Naive thymus-derived CD8-positive, alpha-beta T cell (primary cell): ENCODE measurements at places on chromosomes 11 and 22. TPM values are rescaled to one million over a fixed set of nuclear protein-coding genes. Genes with fewer than 3 reads are reported as not detected.
A peak's percentile ranks its signal among the peaks of the same experiment; 100 is the strongest.

DNA sequence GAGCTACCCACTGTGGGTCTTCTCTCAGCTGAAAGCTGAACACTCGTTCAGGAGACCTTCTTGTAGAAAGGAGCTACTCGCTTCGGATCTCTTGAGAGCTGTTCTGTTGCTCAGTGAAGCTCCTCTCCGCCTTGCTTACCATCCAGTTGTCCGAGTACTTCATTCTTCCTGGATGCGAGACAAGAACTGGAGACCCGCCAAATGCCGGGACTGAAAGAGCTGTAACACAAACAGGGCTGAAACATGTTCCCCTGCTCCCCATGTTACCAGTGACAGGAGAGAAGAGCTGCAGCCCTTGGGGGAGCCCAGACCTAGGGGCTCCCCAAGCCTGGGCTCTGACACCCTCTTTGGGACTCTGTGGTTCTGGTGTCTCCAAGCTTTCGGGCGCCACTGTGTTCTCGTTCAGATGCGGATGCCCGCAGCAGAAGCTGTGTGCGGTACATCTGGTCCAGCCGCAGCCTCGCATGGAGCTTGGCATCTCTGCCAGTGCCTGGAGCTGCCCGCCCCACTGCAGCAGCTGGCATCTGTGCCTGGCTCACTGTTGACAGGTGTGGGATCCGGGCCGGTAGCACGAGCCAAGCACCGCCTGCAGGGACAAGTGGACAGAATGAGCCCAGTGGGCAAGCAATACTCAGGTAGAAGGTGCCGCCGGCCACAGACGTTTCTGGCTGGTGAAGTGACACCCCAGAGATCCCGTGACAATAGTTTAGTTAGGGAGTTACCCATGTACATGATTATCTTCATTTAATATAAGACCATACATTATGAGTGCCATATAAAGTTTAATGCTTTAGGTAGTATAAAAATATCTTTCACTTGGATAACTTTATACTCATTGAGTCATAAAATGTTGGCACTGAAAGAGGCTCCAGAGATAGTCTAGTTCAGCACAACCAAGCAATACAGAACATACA lies 49.1 kb downstream of the EMSY start:
- peaks cover 5% of the 10 kb centered on the region for H3K4me1 ChIP-seq
- no peak overlapping the region for H3K4me3 ChIP-seq
- H3K27me3 ChIP-seq, result no peaks in the 10 kb centered on the region
- no peaks in the 10 kb centered on the region for H3K36me3 ChIP-seq
- H3K27ac ChIP-seq, result no peak overlapping the region

DNA sequence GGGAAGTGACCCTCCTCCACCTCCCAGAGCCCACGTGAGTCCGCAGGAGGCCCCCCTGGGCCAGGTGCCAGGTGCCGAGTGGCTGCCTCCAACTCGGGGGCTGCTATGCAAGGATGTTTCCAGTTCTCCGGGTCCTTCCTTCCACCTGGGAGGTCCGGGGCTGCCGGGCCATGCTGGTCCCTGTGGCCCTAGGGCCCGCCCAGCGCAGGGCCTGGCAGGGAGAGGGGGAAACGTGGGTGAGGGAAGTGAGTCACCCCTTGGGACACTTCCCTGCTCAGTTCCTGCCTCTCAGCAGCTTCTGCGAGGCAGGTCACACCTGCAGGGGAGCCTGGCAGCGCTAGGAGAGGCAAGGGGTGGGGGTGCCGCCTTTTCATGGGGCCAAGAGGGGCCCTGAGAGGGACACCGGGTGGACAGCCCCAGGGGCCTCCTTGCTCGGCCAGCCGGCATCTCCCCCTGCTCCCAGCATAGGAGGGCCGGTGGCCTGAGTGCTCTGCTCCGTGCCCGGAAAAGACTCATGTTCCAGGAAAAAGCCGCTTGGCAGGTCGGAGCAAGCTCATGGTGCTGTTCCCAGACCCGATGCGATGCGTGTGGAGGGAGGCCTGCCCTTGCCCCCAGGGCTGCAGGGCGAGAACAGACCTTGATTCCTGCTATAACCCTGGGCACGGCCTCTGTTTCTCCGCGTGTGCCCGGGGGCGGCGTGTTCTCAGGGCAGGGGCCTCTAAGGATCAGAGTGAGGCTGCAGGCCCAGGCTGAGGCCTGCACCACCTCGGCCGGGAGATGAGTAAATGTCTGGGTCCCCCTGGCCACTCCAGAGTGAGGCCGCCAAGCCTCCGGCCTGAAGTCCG lies 30.3 kb upstream of the WNT7B start:
- DNase-seq, result no peak
- peaks cover 15% of the 10 kb centered on the region for H3K4me1 ChIP-seq
- H3K36me3 ChIP-seq, result no peaks in the 10 kb centered on the region
- H3K27me3 ChIP-seq, result no peaks in the 10 kb centered on the region
- H3K4me3 ChIP-seq, result no peak overlapping the region

DNA sequence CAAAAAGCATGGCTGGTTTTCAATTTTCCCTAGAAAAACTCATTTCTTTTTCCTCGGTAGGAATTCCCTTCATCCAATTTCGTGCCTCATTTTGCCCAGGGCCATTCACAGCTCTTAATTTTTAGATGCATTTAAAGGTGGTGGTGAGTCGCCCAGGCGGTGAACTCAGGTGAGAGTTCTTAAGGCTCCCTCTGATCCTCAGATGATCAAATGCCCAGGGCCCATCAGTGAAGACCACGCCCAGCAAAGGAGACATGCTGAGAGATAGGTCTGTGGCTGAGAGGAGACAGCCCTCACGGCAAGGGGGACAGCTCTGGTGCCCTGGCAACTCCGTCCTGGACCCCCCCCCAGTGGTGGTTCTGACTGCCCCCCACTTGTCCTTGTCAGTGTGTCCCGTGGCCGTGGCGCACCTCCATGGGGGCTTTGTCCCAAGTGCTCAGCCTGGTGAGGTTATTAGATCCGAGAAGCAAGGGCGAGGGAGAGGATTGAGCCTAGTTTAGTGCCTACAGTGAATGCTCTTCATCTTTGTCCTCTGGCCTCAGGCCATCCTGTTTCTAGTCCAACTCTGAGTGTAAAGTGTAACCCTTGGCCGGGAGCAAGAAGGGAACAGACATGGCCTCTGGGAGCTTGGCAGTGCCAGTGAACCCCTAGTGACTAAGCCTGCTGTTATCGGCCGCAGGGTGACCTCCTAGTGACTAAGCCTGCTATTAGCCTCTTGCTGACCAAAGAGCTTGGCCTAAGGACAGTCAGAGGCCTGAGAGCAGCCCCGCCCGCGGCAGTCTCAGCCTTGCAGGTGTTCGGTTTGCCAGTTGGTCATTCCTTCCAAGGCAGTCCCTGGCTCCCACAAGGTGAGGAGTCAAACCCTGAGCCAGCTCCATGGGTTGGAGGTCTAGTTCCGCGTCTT lies 83.5 kb downstream of the CTTN start:
- no peak overlapping the region for H3K4me3 ChIP-seq
- H3K27ac ChIP-seq, result no peak overlapping the region
- H3K4me1 ChIP-seq, result no peaks in the 10 kb centered on the region
- no peaks in the 10 kb centered on the region for H3K27me3 ChIP-seq
- no peak for DNase-seq

DNA sequence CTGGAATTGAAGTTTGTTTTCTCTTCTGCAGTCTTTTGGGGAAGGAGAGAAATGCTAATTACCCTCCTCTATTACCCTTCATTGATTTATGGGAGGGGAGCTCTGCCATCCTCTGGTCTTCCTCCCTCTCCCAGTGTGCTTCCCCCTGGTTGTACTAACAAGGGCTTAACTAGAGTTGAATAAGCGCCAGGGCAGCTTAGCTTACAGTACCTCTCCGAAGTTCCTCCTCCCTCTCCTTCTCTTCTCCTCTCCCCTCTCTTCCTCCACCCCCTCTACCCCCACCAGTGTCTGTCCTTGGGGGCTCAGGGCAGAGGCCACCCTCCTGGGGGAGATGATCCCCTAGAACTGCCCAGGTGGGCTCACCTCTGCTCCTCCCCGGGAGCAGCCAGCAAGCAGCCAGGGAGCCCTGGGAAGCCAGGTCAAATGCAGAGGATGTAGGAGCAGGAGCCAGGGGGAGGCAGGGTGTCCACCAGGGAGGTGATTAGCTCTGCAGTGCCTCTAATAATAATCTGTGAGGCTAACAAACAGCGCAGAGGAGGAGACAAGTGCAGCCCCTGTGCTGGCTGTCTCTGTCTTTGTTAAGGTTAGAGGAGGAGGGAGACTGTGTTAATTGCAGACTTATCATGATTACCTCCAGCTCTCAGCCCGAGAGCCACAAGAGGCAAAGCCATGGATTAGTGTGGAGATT lies 191.6 kb upstream of the CADM1 start:
- H3K27ac ChIP-seq, result no peak overlapping the region
- H3K36me3 ChIP-seq, result no peaks in the 10 kb centered on the region
- DNase-seq, result no peak
- H3K27me3 ChIP-seq, result peaks cover 4% of the 10 kb centered on the region

- no peak overlapping the region for H3K27ac ChIP-seq
- no peaks in the 10 kb centered on the region for H3K36me3 ChIP-seq
- DNase-seq, result peak; percentile 69
- H3K4me1 ChIP-seq, result peaks cover 10% of the 10 kb centered on the region
Observed at GRCh38 chr11:59053387-59053786, 32.7 kb upstream of the GLYATL1B start.

DNA sequence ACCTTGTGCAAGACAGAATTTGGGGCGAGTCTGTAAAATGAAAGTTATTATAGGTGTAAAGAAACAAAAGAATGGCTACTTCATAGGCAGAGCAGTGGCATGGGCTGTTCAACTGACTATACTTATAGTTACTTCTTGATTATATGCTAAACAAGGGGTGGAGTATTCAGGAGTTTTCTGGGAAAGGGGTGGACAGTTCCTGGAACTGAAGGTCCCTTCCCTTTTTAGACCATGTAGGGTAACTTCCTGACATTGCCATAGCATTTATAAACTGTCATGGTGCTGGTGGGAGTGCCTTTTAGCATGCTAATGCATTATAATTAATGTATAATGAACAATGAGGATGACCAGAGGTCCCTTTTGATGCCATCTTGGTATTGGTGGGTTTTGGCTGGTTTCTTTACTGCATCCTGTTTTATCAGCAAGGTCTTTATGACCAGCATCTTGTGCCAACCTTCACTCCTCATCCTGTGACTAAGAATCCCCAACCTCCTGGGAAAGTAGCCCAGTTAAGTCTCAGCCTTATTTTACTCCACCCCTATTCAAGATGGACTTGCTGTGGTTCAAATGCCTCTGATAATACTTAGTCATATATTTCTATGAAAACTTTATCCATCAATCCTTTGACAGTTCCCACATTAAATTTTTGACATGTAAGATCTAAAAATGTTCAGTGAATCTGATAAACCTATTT lies 118.6 kb downstream of the ARHGAP42 start:
- H3K27ac ChIP-seq, result no peak overlapping the region
- no peaks in the 10 kb centered on the region for H3K27me3 ChIP-seq
- H3K36me3 ChIP-seq, result no peaks in the 10 kb centered on the region
- no peaks in the 10 kb centered on the region for H3K4me1 ChIP-seq

The RHOD gene
- total RNA-seq, result not detected

DNA sequence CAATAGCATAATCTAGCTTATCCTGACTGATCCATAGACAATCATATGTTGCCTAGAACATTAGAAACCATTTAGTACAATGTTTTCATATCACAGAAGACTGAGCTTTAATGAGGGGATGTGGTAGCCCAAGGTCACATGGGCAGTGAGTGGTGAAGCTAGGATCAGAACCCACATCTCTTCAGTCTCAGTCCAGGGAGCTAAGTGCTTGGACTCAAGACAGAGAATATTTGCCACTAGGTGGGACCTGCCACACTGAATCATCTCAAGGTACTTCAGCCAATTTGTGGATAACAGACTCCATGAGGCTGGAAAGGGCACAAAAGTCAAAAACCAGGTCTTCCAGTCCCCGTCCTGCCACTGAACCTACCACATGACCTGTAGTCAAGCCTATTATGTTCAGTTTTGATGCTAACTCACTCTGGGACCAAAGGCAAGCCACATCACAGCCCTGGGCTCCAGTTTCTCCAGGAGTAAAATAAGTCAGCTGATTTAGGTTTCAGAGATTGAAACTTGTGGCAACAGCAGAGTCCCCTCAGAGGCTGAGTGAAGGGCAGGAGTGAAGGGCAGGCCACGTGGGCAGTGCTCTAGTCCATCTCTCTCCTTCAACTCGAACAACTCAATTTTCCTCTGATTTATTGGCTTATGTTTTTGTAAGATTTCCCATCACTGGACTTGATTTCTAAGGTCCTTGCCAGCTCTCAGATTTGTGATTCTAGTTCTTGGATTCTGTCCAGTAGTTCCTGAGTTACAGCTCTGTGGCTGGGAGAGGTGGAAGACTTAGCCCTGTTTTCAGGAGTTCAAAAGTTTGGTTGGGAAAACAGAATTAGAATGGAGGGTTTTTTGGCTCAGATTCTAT lies 84.6 kb upstream of the PHOX2A start:
- H3K4me3 ChIP-seq, result no peak overlapping the region
- H3K4me1 ChIP-seq, result peaks cover 9% of the 10 kb centered on the region
- no peak for DNase-seq
- H3K27me3 ChIP-seq, result no peaks in the 10 kb centered on the region
- no peaks in the 10 kb centered on the region for H3K36me3 ChIP-seq

The USH1C gene
- total RNA-seq, result not detected

DNA sequence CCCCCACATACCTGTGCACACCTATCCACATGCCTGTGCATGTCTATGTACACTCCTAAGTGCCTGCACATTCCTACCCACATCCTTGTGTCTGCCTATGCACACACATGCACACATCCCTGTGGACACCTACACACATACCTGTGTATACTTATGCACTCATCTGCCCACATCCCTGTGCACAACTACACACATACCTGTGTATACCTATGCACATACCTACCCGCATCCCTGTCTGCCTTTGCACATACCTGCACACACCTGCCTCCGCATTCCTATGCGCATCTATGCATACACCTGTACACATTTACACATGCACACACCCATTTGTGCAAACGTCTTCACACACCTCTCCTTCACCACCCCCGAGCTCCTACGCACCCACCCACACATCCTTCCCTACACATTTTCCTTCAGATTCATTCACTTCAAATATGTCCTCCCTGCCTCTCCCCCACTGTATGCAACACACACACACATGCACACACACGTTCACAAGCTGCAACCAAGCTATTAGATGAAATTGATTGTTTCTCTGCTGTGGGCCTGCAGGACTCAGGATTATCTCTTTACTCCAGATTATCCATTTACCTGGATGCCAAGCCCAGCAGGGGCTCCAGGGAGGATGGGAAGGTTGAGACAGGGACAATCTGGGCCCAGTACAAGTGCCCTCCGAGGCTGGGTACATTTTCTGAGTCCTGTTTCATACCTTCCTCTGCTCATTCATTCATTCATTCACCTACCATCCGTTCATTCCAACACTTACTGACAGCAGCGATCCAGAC lies 53.2 kb downstream of the TSPAN18 start:
- no peak overlapping the region for H3K27ac ChIP-seq
- H3K36me3 ChIP-seq, result no peaks in the 10 kb centered on the region
- H3K27me3 ChIP-seq, result peaks cover 2% of the 10 kb centered on the region
- peaks cover 2% of the 10 kb centered on the region for H3K4me1 ChIP-seq

GRCh38 chr11:132033051-132033450 lies 662.6 kb downstream of the NTM start:
- DNase-seq, result no peak
- no peaks in the 10 kb centered on the region for H3K36me3 ChIP-seq
- no peak overlapping the region for H3K4me3 ChIP-seq
- H3K27ac ChIP-seq, result no peak overlapping the region
- H3K4me1 ChIP-seq, result no peaks in the 10 kb centered on the region
